ENCODE measurements at places on chromosomes 1 and 21.

DNA sequence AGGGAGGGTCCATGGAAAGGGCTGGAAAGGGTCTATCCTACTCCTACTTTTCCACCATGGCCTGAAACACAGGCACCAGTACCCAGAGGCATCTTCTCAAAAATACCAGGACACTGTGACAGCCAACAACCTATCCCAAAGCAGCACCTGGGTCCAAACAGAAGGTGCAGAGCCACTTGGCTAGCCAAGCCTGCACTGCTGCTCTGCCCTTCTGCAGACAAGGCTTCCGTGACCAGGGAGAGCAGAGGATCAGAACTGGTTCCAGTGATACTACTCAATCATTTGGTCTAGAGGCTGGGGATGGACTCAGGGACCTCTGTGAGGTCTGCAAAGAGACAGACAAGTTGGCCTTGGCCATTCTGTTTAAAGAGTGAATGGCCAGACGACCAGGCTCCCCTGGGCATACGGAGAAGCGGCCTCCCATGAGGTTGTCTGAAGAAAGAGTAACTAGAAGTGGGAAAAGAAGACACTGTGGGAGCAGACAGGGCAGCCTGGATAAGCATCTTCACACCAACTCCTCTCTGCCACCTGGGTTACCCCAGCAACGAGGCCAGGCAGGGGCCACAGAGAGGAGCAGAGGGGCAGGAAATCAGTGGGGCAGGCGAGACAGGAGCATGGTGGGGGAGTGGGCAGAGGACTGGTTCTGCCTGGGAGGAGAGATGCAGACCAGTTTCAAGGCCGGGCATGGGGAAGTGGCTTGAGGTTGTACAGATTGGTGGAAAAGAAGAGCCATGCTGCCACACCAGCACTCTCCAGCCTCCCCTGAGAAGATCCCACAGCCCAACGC lies 5.7 kb downstream of the KCNN3 start:
- no peak for DNase-seq
- H3K4me1 ChIP-seq = peaks cover 17% of the 10 kb centered on the region
- H3K36me3 ChIP-seq = no peaks in the 10 kb centered on the region
- no peak overlapping the region for H3K27ac ChIP-seq
- H3K27me3 ChIP-seq = peaks cover 68% of the 10 kb centered on the region

DNA sequence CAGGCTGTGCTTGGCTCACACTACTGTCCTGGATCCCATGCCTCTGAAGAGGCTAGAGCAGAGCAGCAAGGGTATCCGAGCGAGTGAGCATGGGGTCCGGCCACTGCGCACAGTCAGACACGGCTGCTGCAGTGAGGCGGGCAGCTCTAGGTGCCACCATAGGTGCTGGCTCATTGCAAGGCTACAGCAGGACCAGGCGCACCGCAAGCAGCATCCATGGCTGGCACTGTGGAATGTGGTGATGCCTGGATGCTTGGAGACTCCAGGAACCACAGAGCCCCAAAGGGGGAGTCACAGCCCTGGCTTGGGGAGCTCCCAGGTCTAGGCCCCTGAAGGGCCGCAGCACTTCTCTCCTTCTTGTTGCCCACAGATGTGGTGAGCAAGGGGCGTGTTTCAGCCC lies 47.2 kb downstream of the ATP6V1G3 start:
- no peak overlapping the region for H3K27ac ChIP-seq
- H3K4me3 ChIP-seq = no peak overlapping the region
- H3K27me3 ChIP-seq = no peaks in the 10 kb centered on the region
- no peaks in the 10 kb centered on the region for H3K4me1 ChIP-seq
- DNase-seq = no peak

GRCh38 chr21:30672985-30673650 lies 30.5 kb downstream of the KRTAP20-3 start:
- H3K4me1 ChIP-seq = no peaks in the 10 kb centered on the region
- no peak for DNase-seq
- H3K36me3 ChIP-seq = no peaks in the 10 kb centered on the region
- no peak overlapping the region for H3K4me3 ChIP-seq
- no peaks in the 10 kb centered on the region for H3K27me3 ChIP-seq
- no peak overlapping the region for H3K27ac ChIP-seq

GRCh38 chr1:220371324-220371723 lies 99.1 kb upstream of the RAB3GAP2 start:
- H3K36me3 ChIP-seq = no peaks in the 10 kb centered on the region
- no peaks in the 10 kb centered on the region for H3K27me3 ChIP-seq
- no peak for DNase-seq
- no peak overlapping the region for H3K4me3 ChIP-seq
- no peaks in the 10 kb centered on the region for H3K4me1 ChIP-seq
- no peak overlapping the region for H3K27ac ChIP-seq

Data from HepG2 (cell line).